ENCODE measurements at places on chromosomes 11 and 22.

GRCh38 chr11:122158171-122158570, 42.2 kb upstream of the BLID start:
- DNase-seq = no peak

DNA sequence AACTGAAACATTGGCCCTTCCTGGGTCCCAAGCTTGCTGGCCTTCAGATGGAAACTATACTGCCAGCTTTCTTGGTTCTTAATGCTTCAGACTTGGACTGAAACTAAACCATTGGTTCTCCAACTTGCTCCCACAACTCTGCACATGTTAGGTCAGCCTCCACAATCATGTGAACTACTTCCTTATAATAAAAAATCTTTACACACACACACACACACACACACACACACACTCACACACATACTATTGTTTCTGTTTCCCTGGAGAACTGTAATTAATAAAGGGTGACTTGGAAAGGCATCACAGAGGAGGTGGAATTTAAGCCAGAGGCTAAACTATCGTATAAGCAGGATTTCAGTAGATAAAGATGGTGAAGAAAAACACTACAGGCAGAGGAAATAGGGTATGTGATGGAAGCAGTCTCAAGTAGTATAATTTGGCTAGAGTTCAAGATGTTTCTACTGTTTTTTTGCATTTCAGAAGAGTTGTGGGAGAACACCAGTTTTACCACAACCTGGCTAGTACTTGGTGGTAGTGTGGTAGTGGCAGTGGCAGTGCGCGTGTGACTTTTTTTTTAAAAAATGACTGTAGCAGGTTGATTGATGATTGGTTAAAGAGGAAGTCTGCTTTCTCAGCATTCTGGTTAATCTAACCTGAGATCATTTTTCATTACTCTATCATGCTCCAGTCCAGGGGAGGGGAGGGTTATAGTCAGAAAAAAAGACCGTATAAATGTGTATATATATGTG, 70.1 kb downstream of the PDE3B start:
- no peak for DNase-seq

DNA sequence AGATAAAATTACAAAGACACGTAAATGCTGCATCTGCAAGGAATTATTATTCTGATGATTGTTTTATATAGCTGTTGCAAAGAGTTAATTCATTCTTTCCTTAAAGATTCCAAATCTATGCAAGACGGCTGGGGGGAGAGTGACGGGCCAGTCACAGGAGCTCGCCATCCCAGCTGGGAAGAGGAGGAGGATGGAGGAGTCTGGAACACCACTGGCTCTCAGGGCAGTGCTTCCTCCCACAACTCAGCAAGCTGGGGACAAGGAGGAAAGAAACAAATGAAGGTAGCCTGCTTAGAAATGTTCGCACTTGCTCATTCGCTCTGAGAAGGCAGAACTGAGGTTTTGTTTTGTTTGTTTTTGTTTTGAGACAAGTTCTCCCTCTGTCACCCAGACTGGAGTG, 73.0 kb upstream of the ADSL start:
- no peak for DNase-seq

- no peak for DNase-seq
Measured at GRCh38 chr22:17717708-17718107, 56.6 kb downstream of the BID start.

- DNase-seq = no peak
Measured at GRCh38 chr11:70644343-70645060, 246.2 kb downstream of the CTTN start.

DNA sequence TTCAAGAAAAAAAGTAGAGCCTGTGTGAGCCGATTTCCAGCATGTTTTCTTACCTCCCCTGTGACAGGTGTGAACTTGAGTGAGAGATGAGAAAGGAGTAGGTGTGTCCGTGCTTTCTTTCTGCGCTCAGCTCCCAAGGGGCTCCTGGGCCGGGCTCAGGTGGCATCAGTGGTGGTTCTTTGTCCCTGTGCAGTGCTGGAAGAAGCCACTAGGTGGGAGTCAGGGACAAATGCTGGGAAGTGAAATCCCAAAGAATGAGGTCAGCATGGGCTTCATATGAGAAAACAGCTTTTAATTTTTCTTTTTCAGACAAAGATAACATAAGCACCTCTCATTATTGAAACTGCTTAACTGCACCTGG, 57.8 kb downstream of the PPFIBP2 start:
- DNase-seq = peak; percentile 73

GRCh38 chr11:71298016-71298550, 45.7 kb upstream of the SHANK2 start:
- DNase-seq = no peak

GRCh38 chr22:22553735-22554586, 5.1 kb downstream of the PRAME start:
- DNase-seq = no peak

DNA sequence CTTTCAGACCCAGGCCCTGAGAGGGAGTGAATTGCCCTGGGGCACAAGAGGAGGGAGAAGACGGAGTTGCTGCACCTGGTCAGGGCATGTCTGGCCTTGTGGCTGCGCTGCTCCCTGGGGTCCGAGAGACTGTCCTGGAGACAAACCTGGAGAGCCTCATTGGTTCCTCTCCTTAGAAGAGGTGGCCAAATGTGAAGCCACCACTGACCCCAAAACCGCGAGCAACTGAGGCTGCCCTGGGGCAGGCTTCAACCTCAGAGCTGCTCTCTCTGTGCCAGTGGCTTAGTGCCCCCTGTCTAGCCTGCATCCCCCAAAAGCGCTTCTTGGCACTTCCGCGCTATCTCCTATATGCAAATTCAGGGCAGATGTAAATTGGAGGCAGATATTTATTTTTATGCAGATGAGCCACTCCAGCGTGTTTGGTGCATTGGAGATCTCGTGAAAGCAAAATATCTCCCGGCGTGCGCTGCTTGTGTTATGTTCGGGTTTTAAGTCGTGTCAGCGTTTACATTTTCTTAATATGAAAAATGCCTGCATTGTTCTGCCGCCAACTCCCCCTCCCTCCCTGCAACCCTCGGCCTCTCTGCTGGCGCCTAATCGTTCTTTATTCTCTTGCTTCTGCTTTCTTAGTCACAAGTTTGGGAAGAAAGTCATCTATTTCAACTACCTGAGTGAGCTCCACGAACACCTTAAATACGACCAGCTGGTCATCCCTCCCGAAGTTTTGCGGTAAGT, 69.5 kb downstream of the ARHGAP8 start:
- no peak for DNase-seq

- no peak for DNase-seq
Measured at GRCh38 chr11:35735903-35736302, 73.3 kb downstream of the TRIM44 start.

GRCh38 chr11:120186774-120187591, 23.8 kb upstream of the OAF start:
- DNase-seq = no peak

DNA sequence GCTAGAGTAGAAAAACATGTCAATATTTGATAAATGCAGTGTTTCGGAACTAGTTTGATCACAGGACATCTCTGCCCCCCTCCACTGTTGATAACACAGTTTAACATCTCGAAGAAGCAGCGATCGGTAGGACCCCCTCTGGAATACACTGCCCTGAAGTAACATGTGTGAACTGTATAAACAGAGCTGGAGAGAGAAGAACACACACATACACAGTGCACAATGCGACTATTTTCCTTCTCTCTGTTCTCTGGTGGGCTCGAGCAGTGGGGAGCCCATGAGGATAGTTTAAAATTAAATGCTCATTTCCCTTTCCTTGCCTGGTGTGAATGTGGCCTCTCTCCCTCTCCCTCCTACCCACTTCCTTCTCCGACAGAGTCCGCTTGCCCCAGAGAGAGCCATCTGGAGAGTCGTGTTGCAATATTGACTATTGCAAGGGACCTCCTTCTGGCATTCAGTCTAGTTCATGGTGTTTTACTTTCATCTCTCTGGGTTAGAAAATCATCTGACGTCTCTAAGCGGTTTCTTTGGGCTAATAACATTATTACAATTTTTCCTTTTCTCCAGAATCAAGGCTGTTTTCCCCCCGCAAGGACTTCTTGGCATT, 51.6 kb upstream of the BARX2 start:
- DNase-seq = no peak

GRCh38 chr11:70201882-70202861, 924 bp upstream of the FADD start:
- DNase-seq = no peak

- no peak for DNase-seq
Measured at GRCh38 chr11:23688835-23689234, 808.0 kb upstream of the LUZP2 start.

DNA sequence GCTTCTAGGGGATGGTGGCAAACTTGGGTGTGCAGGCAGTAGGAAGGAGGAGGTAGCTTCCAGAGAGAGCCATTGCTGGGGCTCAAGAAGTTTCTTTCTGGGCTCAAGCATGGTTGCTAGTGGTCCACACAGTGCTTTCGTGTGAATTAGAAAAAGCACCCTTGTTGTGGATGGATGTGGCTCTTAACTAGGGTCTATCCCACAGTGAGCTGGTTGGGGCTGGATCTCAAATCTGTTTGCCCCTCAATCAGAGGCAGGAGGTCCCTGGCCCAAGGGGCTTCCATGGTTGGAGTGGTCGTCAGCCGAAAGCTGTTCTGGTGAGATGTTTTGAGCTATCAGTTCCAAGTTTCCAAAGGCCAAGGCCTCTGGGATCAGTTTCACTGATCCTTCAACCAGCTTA, 35.0 kb downstream of the ZBTB16 start:
- DNase-seq = no peak

- DNase-seq = no peak
Measured at GRCh38 chr22:46081831-46082210, 68.5 kb upstream of the PPARA start.

- no peak for DNase-seq
Measured at GRCh38 chr11:125180413-125181305, 16.1 kb downstream of the PKNOX2 start.

- no peak for DNase-seq
Measured at GRCh38 chr11:110522471-110522870, 92.7 kb downstream of the FDX1 start.

- DNase-seq = no peak
Measured at GRCh38 chr22:46462726-46463371, 74.6 kb downstream of the CELSR1 start.

DNA sequence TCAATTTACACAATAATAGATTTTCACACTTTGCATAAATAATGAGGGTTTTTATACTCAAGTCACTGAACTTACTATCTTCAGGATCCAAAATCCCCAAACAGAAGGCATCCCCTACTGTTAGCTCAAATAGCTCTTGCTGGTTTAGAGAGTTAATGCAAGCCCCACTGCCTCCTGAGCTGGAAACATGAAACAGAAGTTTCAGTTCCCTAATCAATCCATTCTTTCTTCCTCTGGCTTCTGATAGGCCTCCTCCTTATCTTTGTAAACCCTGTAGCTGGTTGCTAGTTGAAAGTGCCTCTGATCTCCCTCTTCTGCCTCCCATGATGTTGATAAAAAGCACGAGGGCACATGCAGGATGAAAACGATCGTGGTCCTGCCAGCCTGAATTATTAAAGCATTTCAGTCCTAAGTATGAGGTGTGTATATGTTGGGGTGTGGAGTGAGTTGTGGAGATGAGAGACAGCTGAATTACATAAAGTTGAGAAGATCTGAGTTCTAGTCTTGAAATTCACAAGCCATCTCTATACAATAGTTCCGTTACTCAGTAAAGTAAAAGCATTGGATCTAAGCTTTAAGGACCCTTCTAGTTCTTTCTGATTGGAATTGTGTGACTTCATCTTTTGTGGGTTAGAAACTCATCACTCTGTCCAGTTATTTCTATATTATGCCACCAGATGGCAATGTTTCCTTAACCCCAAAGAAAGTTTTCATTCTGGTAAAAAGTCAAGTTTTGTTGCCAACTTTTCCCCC, 35.0 kb upstream of the EHF start:
- no peak for DNase-seq

DNA sequence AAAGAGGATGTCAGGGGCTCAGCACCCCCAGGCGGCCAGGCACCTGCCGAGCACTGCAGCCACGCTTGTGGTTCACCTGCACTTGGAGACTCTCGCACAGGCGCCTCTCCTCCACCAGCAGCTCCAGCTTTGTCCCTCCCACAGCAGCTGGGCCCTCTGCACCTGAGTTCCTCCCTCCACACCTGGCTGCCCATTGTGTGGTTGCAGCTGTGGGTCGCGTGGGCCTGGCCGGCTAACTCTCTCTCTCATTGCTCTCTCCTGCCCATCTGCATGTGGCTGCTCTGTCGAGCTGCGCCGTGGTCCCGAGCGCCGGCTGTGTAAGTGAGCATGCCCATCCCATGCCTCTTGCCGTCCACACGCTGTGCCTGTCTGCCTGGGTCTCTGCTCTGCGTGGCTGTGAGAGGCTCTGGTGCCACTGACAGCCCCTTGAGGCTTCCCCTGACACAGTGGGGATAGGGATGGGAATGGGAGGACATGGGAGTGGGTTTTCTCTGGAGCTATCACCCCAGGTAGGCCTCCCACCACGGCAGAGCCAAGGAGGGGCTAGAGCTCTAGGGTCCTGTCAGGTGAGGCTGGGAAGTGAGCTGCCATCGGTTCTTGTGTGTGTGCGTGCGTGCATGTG, 8.5 kb upstream of the ACR start:
- DNase-seq = no peak

GRCh38 chr11:15967966-15968365, 388.4 kb downstream of the SOX6 start:
- DNase-seq = no peak

GRCh38 chr22:30272781-30273601, 6.3 kb upstream of the OSM start:
- DNase-seq = no peak

DNA sequence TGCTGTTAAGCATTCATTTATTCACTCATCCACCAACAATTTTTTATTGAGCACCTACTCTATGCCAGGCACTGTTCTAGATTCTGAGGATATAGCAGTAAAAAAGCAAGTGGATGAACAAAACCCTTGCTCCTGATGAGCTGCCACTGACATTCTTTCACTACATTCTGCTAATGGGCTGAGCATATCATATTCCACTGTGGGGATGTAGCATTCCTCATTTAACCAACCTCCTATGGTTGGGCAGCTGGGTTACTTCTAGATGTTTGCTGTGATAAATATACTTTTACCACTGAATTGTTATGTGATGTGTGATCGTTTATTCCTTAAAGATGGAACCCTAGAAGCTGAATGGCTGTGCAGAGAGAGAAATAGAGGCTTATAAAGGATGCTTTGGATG, 176.9 kb downstream of the MN1 start:
- no peak for DNase-seq

GRCh38 chr22:42338479-42338878, 68.0 kb upstream of the TCF20 start:
- DNase-seq = no peak

DNA sequence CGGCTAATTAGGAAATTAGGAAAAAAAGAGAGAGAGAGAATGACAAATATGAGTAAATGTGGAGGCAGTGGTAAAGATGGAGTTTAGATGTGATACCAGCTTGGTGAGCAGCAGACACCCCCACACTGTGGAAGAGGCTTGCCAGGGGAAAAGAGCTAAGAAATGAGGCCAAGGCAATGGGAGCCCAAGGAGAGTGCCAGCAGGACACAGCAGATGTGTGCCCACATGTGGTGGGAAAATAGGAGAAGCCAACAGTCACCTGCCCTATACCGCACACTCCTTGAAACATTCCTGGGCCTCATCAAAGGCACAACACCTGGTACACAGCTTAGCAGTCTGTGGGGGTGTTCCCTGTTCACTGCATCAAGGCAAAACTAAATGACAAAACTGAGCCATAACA, 104.9 kb downstream of the FAM76B start:
- DNase-seq = no peak

All from neural crest cell (in vitro differentiated cells).